ENCODE measurements at places on chromosomes 7 and 10.

DNA sequence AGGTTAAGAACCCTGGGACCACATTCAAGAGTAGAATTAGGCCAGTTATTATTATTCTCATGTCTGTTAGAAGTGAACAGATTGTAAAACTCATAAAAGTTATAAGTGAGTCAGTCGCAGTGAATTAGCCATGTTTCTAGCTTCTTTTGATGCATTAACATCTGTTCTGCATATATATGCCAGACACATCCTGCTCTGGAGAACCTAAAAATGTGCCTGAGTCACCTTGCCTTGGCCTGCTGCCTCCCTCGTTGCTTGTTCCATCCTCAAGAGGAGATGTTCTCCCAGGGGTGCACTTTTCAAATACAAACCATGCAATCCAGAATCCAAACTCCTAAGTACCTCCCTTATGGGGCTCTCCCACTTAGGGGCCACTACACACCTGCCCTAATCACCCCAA, 14.8 kb downstream of the TSPAN12 start:
- no peak for DNase-seq

- no peak for DNase-seq
Observed at GRCh38 chr10:84933402-84933801, 605.0 kb downstream of the CCSER2 start.

DNA sequence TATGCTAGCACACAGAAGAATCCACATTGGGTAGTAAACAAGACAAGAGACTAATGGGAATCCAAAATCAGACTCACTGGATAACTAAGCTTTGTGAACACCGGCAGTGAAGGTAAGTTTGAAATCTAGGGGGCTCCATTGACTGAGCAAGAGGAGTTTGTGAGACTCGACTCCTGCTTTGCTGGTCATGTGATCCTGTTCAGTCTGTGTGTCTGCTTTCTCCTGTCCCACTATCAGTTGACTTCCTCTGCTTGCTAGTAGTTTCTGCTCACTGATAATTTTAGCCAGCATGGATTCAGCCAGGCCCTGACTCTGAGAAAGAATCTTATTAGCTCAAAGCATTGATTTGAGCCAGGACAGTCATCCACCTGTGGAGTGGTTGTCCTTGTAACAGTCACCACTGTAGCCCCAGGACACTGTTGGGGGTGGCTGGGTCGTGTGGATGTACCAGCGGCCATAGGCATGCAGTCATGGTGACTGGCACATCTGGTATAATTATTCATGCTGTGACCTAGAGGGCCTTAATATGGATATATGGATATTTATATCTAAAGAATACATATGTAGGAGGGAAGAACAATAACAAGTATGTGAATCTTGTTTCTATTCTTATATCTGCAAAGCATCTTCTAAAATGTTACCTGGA, 44.4 kb downstream of the DNAH11 start:
- DNase-seq, result no peak

- no peak for DNase-seq
Observed at GRCh38 chr7:51304729-51305128, 11.9 kb downstream of the COBL start.

GRCh38 chr10:29691564-29692072, 56.8 kb upstream of the SVIL start:
- DNase-seq, result no peak

- peak; percentile 76 for DNase-seq
Observed at GRCh38 chr7:155761162-155761561, 51.1 kb downstream of the SHH start.

DNA sequence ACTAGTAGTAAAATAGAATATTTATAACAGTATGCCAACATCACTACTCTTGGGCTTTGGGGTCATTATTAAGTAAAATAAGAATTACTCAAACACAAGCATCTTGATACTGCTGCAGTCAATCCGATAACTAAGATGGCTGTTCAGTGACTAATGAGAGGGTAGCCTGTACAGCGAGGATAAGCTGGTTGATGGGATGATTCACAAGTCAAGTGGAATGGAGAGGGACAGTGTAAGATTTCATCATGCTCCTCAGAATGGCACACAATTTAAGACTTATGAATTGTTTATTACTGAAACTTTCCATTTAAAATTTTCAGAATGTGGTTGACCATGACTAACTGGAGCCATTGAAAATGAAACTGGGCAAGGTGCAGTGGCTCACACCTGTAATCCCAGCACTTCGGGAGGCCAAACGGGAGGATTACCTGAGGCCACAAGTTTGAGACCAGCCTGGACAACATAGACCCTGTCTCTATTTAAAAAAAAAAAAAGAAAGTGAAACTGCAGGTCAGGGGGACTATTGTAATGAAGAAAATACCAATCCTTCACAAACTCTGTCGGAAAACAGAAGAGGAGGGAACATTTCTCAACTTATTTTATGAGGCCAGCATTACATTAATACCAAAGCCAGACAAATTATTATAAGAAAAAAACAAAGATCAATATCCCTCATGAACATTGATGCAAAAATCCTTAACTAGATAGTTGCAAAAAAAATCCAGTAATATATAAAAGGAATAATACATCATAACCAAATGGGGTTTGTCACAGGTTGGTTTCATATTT, 11.2 kb downstream of the AVL9 start:
- no peak for DNase-seq

GRCh38 chr7:152463709-152464311, 28.0 kb upstream of the KMT2C start:
- peak; percentile 100 for DNase-seq

DNA sequence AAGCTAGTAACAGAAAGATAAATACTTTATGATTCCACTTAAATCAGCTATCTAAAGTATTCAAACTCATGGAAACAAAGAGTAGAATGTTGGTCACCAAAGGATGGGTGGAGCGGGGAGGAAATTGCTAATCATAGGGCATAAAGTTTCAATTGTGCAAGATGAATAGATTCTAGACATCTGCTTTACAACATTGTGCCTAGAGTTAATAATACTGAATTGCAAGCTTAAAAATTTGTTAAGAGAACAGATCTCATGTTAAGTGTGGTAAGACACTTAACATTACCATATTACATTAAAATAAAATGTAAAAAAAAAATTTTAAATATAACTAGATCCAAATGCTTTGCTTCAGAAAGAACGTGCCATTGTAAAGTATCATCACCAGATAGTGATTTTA, 411.1 kb upstream of the MBL2 start:
- no peak for DNase-seq

GRCh38 chr10:71767420-71768035, 5.8 kb downstream of the VSIR start:
- DNase-seq, result no peak

GRCh38 chr7:105876964-105877601, 684 bp upstream of the ATXN7L1 start:
- no peak for DNase-seq

DNA sequence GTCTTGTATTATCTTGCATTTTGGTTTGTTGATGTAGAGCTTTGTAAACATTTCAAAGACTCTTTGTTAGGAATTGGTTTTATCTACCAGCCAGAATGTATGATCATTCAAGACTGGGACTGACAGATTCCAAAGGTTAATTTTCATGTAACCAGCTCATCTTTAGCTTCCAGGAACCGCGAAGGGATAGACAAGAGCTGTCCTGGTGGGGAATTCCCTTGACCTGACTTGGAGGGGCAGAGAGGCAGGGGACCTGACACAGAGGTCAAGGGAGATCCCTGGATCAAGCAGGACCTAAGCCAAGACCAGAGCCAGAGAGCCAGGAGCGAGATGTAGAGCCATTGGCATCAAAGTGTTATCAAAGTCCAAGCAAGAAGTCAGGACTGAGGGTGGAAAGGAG, 6.6 kb upstream of the LOXL4 start:
- no peak for DNase-seq

- DNase-seq, result no peak
Observed at GRCh38 chr10:43078175-43078985, 1.5 kb downstream of the RET start.

DNA sequence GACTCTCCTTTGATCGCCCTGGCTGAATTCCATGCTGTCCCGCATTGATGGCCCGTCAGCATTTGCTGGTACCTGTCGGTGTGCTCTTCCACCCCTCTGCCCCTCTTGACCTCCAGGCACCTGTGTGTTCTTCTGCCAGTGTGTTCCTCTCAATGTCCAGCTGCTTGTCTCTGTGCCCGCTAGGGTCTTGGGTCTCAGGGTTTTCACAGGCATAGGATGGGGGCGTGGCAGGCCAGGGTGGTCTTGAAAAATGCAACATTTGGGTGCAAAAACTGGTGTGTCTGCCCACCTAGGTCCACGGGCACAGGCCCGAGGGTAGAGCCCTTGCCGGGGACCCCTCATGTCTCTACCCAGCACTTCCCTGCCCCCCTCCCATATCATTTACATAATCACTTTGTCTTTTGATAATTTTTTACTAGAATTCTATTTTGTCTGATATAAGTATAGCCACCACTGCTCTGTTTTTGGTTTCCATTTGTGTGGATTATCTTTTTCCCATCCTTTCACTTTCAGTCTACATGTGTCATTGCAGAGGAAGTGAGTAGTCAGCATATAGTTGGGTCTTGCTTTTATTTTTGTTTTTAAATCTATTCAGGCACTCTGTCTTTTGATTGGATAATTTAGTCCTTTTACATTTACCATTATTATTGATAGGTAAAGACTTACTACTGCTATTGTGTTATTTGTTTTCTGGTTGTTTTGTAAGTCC, 46.6 kb upstream of the ADRA2A start:
- no peak for DNase-seq

Measured in CD14-positive monocyte (primary cell).